ENCODE measurements at places on chromosomes 5 and 9.

GRCh38 chr5:51027271-51027670, 356.0 kb upstream of the ISL1 start:
- DNase-seq = no peak

- no peak for DNase-seq
Measured at GRCh38 chr5:59569608-59570334, 323.8 kb downstream of the PDE4D start.

GRCh38 chr5:73278693-73279092, 105.7 kb downstream of the TMEM174 start:
- no peak for DNase-seq

DNA sequence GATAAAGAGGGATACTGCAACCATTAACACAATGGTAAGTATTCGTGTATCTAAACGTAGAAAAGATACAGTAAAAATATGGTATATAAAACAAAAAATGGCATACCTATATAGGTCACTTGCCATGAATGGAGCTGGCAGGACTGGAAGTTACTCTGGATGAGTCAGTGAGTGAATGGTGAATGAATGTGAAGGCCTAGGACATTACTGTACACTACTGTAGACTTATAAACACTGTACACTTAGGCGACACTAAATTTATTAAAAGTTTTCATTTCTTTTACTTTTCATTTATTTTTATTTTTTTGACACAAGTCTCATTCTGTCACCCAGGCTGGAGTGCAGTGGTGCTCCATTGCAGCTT, 14.1 kb downstream of the TDRD7 start:
- DNase-seq = no peak

- no peak for DNase-seq
Measured at GRCh38 chr9:85534340-85534739, 207.4 kb downstream of the AGTPBP1 start.

DNA sequence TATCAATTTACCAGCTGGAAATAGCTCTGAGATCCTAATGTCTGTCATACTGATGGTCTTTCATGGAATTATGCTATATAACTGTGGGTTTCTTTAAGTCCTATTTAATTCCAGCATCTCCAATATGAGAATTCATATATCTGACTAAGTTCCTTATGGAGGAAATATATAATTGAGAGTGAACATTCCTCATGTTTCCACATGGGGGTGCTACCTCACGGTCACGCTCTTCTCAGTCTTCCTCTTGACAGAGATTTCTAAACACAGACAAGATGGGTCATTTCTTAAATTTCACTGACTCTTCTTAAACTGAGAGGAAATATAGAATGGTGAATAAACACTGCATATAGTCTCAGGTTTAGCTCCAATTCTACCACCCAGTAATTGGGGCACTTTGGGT, 212.1 kb downstream of the SLF1 start:
- no peak for DNase-seq

GRCh38 chr5:28344836-28345433, 1306.5 kb upstream of the CDH9 start:
- DNase-seq = no peak

- DNase-seq = no peak
Measured at GRCh38 chr5:153660919-153661318, 170.4 kb downstream of the GRIA1 start.

Data from activated naive CD4-positive, alpha-beta T cell treated with Interleukin-2 at 50 U/mL for 16 hours (primary cell).